ENCODE measurements at places on chromosomes 16 and 17.
A peak's percentile ranks its signal among the peaks of the same experiment; 100 is the strongest.

GRCh38 chr16:24036614-24037013, 200.8 kb downstream of the PRKCB start:
- DNase-seq, result no peak

DNA sequence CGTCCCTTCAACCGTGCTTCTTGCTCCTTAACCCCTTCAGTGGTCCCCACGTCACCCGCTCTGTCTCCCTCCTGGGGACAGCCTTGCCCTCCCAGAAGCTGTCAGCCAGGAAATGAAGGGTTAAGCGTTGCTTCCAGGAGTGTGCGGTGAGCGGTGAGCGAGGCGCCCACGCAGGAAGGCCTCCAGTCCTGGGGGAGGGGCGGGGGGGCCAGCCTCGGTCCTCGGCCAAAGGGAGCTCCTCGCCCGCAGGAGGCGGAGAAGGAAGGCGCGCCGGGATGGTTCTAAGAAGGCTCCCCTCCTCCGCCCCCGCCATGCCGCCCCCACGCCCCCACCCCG, 2.3 kb downstream of the RBFOX3 start:
- DNase-seq, result no peak

- DNase-seq, result no peak
Measured at GRCh38 chr17:16930571-16931317, 41.2 kb downstream of the TNFRSF13B start.

GRCh38 chr16:81313701-81314602, 810 bp upstream of the GAN start:
- DNase-seq, result no peak

GRCh38 chr17:29617125-29617480, 5.6 kb downstream of the CORO6 start:
- DNase-seq, result peak; percentile 74

GRCh38 chr16:67399218-67399733, 6.0 kb upstream of the TPPP3 start:
- no peak for DNase-seq

DNA sequence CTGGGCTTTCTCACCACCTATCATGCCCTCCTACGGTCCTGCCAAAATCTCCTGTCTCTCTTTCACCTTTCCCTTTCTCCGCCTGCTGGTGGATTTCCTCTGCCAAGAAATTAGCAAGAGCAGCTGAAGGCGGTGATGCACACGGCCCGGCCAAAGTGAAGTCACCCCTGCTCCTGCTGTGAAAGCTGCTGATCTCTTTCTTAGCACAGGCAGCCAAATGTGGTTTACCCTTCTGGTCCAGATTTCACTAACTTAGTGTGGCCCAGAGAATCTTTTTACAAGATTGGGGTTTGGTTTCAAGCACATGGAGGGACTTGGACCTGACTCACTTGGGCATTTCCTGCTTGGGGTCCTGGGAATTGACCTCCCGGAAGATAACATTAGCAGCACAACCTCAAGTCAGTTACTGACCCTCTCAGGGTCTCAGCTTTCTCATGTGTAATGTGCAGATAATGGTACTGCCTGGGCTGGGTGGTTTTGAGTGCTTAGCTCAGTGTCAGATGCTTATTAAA, 155.7 kb downstream of the SOCS1 start:
- no peak for DNase-seq

DNA sequence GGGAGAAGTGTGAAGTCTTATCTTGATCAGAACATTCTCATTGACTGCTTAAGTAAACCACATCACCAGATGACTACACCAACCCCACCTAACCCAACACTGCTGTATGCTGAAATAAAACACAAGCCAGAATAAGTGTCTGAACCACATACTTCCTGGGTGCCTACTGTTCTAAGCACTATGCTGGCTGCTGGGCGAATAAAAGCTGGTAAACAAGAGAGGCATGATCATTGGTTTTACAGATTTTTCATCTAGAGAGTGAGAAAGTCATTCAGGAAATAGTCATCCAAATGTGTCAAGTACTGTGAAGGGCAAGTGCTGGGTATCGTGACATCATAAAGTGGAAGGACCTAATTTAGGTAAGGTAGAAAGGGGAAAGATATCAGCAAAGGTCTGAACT, 199.0 kb upstream of the SOX9 start:
- DNase-seq, result no peak

DNA sequence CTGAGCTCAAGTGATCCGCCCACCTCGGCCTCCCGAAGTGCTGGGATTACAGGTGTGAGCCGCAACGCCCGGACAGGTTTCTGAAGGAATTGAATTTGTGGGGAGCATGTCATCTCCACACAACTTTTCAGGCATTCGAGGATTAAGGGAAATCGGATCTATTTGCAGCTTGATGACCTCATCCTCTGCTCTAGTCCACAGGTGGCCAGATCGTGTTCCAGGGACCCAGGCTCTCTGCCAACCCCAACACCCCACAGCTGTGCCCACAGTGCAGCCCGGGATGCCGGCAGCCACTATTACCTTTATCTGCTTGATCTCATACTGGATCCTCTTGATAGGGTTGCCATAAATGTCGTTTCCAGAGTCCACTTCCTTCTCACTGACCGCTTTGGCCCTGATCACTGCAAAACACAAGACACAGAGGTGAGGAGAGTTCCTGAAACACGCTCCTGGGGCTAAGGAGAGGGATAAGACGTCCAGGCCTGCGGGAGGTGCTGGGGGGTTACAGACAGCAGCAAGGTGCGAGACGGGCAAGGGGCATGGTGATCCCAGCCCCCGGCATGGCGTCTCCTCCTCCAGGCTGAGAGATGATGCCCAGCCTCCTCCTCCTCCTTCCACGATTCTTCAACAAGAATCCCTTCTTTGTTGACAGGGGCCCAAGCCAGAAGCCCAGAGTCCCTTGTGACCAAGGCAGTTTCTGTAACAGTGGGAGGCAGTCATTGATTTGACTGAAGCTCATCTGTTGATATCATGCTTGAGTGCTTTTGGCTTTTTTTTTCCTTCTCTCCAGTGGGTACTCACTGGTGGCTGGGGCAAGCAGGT, 29.3 kb downstream of the CEP295NL start:
- peak; percentile 86 for DNase-seq

- no peak for DNase-seq
Measured at GRCh38 chr17:17700251-17700969, 19.2 kb downstream of the RAI1 start.

- no peak for DNase-seq
Measured at GRCh38 chr17:5794881-5795506, 210.7 kb upstream of the NLRP1 start.

DNA sequence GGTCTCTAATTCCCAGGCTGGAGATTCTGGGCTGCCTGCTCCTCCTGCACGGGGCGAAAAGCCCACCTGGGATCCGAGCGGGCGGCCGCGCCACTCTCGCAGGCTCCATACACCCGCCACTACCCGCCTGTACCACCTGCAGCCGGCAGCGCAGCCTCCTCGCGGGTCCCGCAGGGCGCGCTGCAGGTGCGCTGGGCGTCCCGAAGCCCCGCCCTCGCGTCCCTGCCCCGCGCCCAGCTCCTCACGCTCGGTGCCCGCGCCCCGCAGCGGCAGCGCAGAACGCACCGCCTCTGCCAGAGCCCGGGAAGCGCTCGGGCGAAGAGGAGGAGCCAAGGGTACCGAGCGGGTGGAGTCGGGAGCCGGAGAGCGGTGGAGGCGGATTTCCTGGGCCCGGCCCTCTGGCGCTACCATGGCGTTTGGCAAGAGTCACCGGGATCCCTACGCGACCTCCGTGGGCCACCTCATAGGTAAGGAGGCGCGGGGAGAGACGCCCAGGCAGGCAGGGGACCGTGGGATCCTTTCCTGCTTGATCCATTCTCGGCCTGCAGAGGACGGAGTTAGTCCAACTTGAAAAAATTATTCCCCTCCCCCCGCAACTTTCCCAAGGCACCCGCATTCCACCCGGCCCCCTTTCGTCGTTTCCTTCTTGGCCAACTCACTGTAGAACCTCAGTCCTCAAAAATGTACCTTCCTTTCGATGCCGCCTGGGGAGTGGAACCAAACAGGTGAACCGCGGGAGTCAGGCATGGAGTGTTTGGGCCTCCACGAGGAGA, at the start of gene TOM1L1:
TSS of gene TOM1L1 (plus strand) at position 396 of the 773 bp plus-strand sequence. CDS start at position 410, 14 bp downstream.
- peak; percentile 83 for DNase-seq

GRCh38 chr16:89038811-89039735, 54.6 kb upstream of the ACSF3 start:
- no peak for DNase-seq

DNA sequence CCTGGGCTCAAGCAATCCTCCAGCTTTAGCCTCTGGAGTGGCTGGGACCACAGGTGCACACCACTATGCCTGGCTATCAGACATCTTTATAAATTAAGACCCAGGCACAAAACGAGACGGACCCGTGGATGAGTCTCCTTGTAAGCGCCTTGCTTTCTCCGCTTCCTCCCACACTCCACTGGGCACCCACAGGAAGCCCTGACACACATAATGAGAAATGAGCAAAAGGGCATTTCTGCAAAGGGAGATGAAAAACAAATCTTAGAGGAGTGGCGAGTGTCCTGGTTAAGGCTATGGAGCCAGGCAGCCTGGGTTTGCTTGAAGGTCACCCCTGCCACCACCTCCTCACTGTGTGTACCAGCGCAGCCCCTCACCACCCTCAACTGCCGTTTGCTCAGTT, 56.3 kb downstream of the XYLT1 start:
- DNase-seq, result no peak

All from NCI-H2029 (cell line).